Hematopoietic multipotent progenitor cell treated with erythropoietin and hydrocortisone succinate and interleukin-3 and kit ligand, for 8 days (in vitro differentiated cells): ENCODE measurements at places on chromosomes 2 and 18.

DNA sequence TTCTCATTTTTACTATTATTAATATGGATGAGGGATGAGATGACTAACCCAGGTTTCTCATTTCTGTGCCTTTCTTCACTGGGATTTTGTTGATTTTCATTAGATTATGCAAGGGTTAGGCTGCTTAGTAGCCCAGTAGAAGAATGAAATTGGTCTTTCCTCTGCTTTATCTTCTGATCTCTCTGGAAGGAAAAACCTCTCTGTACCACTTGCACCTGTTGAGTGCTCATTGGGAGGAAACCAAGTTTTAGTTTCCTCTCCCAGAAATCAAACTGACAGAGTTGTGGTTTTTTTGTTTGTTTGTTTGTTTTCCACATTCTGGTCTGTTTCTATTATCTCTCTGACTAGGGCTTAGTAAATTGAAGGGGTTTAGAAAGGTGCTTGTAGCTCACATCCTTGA is 60.8 kb downstream of the KIAA1328 start:
- no peak for DNase-seq

DNA sequence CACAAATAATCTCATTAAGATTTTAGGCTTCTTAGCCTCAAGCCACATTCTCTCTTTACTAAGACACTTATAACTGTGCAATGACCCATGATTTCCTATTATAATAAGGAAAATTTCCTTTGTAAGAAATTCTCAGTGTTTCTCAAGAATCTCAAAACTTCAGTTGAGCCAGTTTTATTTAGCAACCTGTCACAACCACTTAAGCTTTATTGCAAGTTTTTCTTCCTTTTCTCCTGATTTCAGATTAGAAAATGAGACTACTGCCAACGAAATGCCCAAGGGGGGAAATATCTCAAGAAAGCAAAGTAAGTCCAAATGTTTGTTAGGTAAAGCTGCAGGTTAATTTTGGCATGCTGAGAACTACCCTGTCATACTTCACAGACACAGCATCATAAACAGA is 178.5 kb downstream of the THADA start:
- no peak for DNase-seq

GRCh38 chr2:190535586-190535985 is 1.1 kb upstream of the NEMP2 start:
- DNase-seq = peak; percentile 42

- no peak for DNase-seq
Measured at GRCh38 chr2:219852626-219853025, 225.2 kb downstream of the SLC4A3 start.

DNA sequence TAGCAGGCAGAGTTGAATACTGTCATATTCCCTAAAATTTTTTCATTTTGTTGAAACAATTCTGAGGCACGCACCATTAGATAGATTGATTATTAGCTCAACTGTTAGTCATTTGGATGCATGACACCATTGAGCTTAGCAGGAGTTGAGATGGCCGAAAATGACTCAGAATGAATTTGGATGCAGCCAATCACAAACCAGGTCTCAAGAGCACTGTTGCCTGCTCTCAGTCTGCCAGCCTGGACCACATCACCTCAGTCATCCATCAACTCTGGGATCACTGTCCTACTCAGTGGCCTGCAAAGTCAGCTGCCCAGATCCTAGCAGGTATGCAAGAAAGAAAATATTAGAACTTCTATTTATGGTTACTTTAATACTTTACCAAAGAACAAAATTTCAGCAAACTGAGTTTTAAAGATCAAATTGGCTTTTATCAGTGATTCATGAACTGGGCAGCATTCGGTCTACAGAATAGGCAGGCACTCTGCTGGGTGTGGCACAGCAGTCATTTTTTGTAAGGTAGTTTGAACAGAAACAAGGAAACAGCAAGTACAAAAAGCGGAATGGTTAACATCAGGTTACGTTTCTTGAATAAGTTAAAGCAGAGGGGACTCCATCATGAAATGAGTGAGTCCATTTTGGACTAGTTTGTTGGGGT is 152.7 kb upstream of the ARHGAP28 start:
- no peak for DNase-seq

DNA sequence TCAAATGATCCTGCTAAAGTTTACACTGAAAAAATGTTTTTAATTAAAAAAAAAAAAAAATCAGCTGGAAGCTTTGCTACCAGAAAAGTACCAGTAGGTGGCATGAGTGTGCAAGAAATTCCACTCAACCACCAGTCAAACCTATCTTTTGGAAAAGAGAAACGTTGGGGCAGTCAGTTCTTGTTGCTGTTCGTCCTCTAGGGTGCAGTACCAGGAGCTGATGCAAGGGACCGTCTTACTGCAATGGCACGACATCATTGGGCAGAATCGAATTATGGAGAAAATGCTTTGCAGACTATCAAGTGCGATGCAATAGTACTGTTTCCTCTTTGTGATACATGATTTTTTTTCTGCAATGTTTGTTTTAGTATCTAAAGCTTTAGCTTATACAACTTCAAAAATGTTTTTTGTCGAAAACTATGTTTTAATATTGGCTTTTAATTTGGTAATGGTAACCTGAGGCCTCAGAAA is 18.3 kb downstream of the YPEL5 start:
- DNase-seq = peak; percentile 98

GRCh38 chr18:73366713-73367112 is 498.9 kb upstream of the NETO1 start:
- DNase-seq = no peak

DNA sequence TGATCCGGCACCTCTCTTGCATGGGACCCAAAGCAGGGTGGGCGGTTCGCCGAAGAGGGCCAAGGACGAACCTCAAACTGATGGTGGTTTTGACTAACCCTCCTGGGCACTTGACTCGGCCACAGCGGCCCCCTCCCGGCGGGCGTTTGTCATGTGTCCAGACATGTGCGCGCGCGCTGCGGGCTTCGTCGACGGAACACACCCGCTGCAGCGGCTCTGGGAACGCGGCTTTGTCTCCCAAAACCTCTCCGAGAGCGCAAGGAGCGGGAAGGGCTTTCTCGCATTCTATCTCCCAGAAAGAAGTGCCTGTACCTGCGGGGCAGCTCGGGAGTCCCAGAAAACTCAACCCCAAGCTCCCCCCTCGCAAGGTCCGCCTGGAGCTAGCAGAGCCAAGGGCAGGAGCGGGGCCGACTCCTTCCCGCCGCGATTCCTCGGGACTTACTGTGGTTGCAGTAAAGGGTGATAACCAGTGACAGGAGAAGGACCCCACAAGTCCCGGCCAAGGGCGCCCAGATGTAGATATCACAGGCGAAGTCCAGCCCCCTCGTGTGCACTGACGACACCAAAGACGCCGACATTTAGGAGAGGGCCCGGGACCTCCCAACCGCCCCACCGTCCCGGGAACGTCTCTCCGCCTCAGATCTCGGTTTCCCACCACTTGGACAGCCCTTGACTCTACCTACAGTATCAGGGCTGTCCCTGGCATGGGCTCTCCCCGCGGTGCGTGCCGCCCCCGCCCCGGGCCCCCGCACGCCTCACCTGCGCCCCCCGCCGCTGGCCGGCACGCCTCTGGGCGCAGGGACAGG is 1.6 kb downstream of the CD8A start:
- no peak for DNase-seq

DNA sequence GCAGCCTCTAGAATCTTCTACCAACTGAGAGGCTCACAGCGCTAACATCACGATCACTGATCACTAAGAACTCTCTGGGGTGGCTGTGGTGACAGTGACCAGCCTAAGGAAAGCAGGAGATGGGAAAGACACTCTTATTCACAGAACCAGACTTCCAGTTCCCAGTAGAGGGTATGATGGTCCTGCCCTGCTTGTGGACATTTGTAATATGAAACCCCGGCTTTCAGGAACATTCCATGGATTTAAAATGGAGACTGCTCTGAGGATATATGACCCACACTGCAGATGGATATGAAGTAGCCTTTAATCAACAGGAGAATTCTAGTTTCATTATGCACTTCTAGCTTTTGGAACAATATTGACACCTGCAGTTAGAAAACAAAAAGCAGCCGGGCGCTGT is 131.8 kb downstream of the AFF3 start:
- DNase-seq = no peak

GRCh38 chr18:79922971-79923411 is 28.5 kb downstream of the SLC66A2 start:
- DNase-seq = no peak

DNA sequence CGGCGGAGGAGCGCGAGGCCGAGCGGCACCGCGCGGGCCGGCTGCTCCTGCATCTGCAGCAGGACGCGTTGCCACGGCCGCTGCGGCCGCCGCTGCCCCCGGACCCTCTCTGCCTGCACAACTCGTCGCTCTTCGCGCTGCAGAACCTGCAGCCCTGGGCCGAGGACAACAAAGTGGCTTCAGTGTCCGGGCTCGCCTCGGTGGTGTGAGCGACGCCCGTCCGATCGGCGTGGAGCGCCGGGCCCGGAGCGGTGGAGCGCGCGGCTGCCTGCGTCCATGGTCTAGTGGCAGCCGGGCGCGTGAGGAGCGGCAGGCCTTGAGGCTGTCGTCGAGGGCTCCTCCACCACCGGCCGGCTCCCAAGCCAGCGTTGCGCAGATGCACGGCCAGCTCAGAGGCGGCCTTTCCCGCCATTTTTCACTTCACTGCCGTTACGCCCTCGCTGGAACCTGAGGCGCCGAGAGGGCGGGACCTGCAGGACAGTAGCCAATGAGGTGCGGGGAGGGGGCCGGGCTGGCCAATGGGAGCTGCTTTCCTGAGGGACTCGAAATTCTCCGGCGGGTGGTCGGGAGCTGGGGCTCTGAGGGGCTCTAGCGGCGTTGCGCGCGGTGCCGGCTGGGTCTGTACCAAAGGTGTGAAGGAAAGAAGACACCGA is 1.9 kb downstream of the TLX2 start:
- peak; percentile 81 for DNase-seq

DNA sequence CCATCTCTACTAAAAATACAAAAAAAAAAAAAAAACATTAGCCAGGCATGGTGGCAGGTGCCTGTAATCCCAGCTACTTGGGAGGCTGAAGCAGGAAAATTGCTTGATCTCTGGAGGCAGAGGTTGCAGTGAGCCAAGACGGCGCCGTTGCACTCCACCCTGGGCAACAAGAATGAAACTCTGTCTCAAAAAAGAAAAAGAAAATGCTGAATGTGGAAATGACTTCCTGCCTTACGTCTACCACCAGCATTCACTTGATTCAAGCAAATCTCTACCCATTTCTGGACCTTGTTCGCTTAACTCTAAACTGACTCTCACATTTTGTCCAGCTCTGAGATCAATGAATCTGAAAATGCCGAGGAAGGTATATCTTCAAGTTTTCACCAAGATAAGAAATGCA is 825.3 kb downstream of the TRIB2 start:
- DNase-seq = no peak

- DNase-seq = peak; percentile 64
Measured at GRCh38 chr2:42967959-42968674, 175.7 kb upstream of the HAAO start.

GRCh38 chr2:62465039-62465740 is 40.8 kb downstream of the TMEM17 start:
- DNase-seq = no peak

DNA sequence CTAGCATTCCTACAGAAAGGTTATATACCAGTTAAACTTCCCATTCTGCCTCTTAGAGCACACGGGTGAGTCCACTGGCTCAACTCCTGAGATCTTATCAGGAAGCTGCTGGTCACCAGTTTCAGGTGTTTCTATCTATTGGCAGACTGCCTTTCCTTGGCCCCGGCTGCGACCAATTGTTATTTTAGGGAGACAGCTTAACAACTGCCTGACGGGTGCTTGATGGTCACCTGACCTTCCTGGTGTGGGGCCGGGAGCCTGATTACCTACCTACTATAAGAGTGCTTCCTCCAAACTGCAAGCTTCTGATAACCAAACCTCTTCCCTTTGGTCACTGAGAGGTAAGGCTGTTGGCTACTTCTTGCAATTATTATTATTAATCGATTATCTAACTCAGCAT is 122.1 kb upstream of the XIRP2 start:
- no peak for DNase-seq

GRCh38 chr2:43070676-43071502 is 155.5 kb downstream of the ZFP36L2 start:
- DNase-seq = no peak

- no peak for DNase-seq
Measured at GRCh38 chr2:203446071-203446481, 89.0 kb downstream of the RAPH1 start.

- DNase-seq = no peak
Measured at GRCh38 chr2:239533569-239534316, 132.9 kb upstream of the HDAC4 start.

- DNase-seq = peak; percentile 66
Measured at GRCh38 chr18:62569081-62569655, 46.3 kb downstream of the ZCCHC2 start.

GRCh38 chr2:26740890-26741302 is 23.2 kb upstream of the SLC35F6 start:
- peak; percentile 73 for DNase-seq

DNA sequence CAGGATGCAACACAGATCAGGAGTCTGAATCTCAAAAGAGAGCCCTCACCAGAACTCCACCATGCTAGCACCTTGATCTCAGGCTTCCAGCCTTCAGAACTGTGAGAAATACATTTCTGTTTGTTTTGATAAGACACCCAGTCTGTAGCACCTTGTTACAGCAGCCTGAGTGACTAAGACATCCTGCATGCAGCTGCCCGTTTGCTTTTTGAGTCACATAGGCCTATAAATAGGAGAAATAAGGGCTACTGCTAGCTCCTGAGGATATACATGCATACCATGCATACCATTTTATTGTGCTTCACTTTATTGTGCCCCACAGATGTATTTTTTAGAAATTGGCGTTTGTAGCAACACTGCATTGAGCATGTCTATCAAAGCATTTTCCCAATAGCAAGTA is 337.8 kb downstream of the CDH2 start:
- DNase-seq = no peak

DNA sequence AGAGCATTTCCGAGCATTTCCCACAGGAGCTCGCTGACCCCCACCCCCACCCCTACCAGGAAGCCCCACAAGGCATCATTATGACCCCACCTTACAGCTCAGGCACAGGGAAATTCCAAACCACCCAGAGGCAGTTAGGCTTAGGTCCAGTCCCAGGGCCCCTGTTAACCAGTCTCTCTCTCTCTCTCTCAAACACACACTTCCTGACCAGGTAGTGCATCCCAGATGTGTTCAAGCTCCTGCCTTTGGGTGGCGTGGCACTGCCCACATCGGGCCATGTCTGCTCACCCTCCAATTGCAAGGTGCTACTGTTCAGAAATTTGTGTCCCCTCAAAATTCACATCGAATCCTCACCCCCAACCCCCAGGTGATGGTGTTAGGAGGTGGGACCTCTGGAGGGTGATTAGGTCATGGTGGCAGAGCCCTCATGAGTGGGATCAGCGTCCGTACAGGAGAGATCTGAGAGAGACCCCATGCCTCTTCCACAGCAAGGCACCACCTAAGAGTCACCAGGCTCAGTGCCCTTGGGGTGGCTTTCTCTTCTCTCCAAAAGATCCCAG is 8.8 kb downstream of the COPS9 start:
- no peak for DNase-seq

- DNase-seq = peak; percentile 54
Measured at GRCh38 chr2:63692002-63692606, 103.3 kb downstream of the MDH1 start.

DNA sequence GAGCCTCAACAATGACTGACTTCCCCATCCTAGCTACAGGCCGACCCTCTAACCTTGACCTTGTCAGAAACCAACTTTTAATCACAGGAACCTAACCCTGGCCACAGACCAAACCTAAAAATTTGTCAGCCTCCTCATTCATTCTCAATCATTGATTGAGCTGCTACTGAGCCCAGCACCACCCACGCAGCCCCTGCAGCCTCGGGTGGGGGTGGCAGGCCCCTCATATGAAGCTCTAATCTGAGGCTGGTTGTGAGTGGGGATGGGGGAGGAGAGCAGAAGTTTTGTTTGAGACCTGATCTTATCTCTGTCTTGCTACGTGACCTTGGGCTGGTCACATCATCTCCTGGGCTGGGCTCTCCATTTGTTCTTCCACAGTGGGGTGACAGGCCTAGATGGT is 99.5 kb upstream of the EPAS1 start:
- DNase-seq = no peak
